ENCODE measurements at places on chromosomes 7 and 10. TPM values are rescaled to one million over a fixed set of nuclear protein-coding genes. Genes with fewer than 3 reads are reported as not detected.
A peak's percentile ranks its signal among the peaks of the same experiment; 100 is the strongest.

GRCh38 chr10:114242235-114242634, 3.2 kb downstream of the VWA2 start:
- no peaks in the 10 kb centered on the region for H3K36me3 ChIP-seq
- H3K4me3 ChIP-seq = no peak overlapping the region
- DNase-seq = no peak
- H3K27ac ChIP-seq = no peak overlapping the region
- no peaks in the 10 kb centered on the region for H3K27me3 ChIP-seq
- H3K4me1 ChIP-seq = peaks cover 6% of the 10 kb centered on the region

DNA sequence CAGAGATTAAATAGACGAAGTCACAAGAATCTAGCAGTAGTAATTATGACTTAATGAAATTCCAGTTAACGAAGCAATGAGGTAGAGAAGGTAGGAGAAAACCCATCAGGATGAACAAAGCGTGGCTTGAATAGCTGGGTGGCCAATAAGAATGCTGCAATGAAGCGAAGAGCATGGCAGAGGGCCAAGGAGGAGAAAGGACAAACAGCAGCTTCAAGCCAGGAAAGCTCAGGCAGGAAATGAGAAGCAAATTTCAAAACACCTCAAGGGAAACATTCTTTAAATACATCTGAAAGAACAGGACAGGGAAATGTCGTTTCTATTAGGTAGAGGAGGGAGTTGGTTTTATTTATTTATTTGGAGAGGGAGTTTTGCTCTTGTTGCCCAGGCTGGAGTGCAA, 122.5 kb downstream of the KIAA1217 start:
- peak; percentile 96 for DNase-seq
- H3K27ac ChIP-seq = peak overlapping the region; percentile 87
- no peaks in the 10 kb centered on the region for H3K27me3 ChIP-seq
- H3K4me1 ChIP-seq = peaks cover 5% of the 10 kb centered on the region

GRCh38 chr10:97157578-97158095, 28.1 kb downstream of the SLIT1 start:
- no peak overlapping the region for H3K27ac ChIP-seq
- no peaks in the 10 kb centered on the region for H3K36me3 ChIP-seq
- no peaks in the 10 kb centered on the region for H3K27me3 ChIP-seq
- no peak for DNase-seq

ADRA2A gene
- 7.8 TPM for total RNA-seq

DNA sequence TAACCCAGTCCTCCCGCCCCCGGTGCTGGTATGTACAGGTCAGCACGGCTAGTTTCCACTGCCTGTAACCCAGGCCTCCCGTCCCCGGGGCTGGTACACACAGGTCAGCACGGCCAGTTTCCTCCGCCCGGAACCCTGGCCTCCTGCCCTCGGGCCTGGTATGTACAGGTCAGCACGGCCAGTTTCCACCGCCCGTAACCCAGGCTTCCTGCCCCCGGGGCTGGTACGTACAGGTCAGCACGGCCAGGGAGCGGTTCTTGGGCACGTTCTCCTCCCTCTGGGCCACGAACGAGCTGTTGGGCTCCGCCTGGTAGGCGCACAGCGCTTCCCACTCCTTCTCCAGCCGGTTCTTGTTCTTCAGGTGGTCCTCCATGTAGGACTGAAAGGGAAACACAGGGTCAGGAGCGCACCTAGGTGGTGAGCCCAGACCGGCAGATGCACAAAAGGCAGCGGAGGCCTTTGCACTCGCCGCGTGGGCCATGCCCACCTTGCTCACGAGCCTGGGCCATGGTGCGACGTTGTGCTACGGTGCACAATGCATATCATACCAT, 284.4 kb downstream of the DNAJB6 start:
- H3K4me3 ChIP-seq = no peak overlapping the region
- no peaks in the 10 kb centered on the region for H3K4me1 ChIP-seq
- H3K27ac ChIP-seq = no peak overlapping the region
- peak; percentile 52 for DNase-seq

DNA sequence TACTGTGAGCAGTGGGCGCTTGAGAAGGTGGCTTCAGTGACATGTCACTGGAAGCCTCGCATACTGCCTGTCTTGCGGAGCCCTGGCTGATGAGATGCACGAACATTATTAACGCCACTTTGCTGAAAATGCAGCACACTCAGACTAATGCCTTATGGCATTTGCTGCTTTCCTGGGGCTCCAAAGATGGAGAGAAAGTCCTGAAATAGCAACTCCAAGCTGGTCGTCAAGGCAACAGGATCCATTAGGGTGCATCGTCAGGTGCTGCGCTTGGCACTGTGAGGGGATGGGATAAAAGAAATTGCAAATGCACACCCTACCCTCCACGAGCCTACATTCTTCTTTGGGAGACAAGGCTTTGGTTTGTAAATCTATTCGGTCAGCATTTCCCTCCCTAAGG, 592.5 kb downstream of the TYW1 start:
- no peak overlapping the region for H3K4me3 ChIP-seq
- no peak overlapping the region for H3K27ac ChIP-seq
- no peak for DNase-seq
- no peaks in the 10 kb centered on the region for H3K4me1 ChIP-seq
- no peaks in the 10 kb centered on the region for H3K27me3 ChIP-seq

GRCh38 chr10:43202657-43203447, 64.0 kb downstream of the RASGEF1A start:
- H3K36me3 ChIP-seq = no peaks in the 10 kb centered on the region
- peak; percentile 50 for DNase-seq
- H3K4me1 ChIP-seq = no peaks in the 10 kb centered on the region

GRCh38 chr10:8174762-8175161, 120.3 kb downstream of the GATA3 start:
- no peaks in the 10 kb centered on the region for H3K27me3 ChIP-seq
- H3K4me1 ChIP-seq = no peaks in the 10 kb centered on the region
- no peak overlapping the region for H3K4me3 ChIP-seq
- no peak overlapping the region for H3K27ac ChIP-seq
- no peaks in the 10 kb centered on the region for H3K36me3 ChIP-seq

- peak overlapping the region; percentile 68 for H3K27ac ChIP-seq
- no peaks in the 10 kb centered on the region for H3K36me3 ChIP-seq
- no peak overlapping the region for H3K4me3 ChIP-seq
Measured at GRCh38 chr7:66267249-66267648, 62.1 kb downstream of the TPST1 start.

- H3K27me3 ChIP-seq = no peaks in the 10 kb centered on the region
- H3K4me3 ChIP-seq = no peak overlapping the region
- DNase-seq = no peak
- no peak overlapping the region for H3K27ac ChIP-seq
- no peaks in the 10 kb centered on the region for H3K36me3 ChIP-seq
- no peaks in the 10 kb centered on the region for H3K4me1 ChIP-seq
Measured at GRCh38 chr10:132113206-132113605, 47.5 kb downstream of the JAKMIP3 start.

- H3K36me3 ChIP-seq = no peaks in the 10 kb centered on the region
- no peaks in the 10 kb centered on the region for H3K4me1 ChIP-seq
- no peaks in the 10 kb centered on the region for H3K27me3 ChIP-seq
- no peak overlapping the region for H3K4me3 ChIP-seq
Measured at GRCh38 chr7:158247758-158248487, 339.7 kb downstream of the PTPRN2 start.

GRCh38 chr7:17773289-17773626, 167.0 kb downstream of the SNX13 start:
- no peak overlapping the region for H3K4me3 ChIP-seq
- H3K27ac ChIP-seq = no peak overlapping the region
- DNase-seq = no peak

DNA sequence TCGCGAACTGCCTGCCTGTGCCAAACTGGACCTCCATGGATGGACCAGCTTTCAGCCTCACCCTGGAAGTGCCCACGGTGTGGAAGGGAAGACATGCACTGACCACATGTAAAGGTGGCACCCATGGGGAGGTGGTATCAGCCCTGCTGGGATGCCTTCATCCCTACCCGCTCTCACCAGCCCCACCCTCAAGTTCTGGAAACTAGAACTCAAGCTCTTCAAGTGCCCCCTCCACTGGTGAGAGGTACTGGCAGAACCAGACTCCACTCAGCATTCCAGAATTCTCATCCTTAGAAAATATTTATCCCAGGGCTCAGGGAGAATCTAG, 5.9 kb downstream of the ZNF488 start:
- H3K4me1 ChIP-seq = no peaks in the 10 kb centered on the region
- DNase-seq = peak; percentile 12
- no peak overlapping the region for H3K4me3 ChIP-seq
